ENCODE measurements at places on chromosomes 2 and 18. TPM values are rescaled to one million over a fixed set of nuclear protein-coding genes. Genes with fewer than 3 reads are reported as not detected.

- no peak for DNase-seq
Observed at GRCh38 chr2:18299423-18300212, 260.8 kb downstream of the RDH14 start.

DNA sequence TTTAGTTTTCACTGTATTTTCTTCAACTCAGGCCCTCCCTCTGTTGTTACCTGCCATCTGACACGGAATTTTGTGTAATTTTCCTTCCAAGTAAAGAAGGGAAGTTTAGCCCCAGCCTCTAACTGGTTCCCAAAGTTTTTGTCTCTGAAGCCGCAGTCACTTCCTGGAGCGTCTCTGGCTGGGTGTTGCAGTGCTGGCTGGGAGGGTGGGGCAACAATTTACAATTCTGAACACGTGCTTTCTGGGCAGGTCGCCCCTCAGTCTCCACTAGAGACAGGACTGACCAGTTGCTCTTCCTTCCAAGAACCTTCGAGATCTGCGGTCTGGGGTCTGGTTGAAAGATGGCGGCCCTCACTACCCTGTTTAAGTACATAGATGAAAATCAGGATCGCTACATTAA, 3.5 kb downstream of the CNDP2 start:
- peak; percentile 18 for DNase-seq

DNA sequence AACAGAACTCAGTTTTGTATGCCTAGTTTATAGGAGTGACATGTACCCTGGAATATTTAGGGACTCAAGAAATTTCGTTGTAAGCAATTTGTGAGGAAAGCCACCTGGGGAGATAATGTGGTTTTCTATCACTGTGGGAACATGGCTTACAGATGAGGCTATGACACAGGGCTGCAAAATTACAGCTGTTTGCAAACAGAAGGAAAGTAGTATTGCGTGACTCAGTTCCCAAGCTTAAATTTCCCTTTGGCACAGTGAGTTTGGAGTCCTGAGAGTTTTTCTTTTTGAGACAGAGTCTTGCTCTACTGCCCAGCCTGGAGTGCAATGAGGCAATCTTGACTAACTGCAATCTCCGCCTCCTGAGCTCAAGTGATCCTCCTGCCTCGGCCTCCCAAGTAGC, 149.8 kb downstream of the MYO5B start:
- DNase-seq: no peak

GRCh38 chr18:9017167-9017904, 85.2 kb upstream of the NDUFV2 start:
- peak; percentile 61 for DNase-seq

DNA sequence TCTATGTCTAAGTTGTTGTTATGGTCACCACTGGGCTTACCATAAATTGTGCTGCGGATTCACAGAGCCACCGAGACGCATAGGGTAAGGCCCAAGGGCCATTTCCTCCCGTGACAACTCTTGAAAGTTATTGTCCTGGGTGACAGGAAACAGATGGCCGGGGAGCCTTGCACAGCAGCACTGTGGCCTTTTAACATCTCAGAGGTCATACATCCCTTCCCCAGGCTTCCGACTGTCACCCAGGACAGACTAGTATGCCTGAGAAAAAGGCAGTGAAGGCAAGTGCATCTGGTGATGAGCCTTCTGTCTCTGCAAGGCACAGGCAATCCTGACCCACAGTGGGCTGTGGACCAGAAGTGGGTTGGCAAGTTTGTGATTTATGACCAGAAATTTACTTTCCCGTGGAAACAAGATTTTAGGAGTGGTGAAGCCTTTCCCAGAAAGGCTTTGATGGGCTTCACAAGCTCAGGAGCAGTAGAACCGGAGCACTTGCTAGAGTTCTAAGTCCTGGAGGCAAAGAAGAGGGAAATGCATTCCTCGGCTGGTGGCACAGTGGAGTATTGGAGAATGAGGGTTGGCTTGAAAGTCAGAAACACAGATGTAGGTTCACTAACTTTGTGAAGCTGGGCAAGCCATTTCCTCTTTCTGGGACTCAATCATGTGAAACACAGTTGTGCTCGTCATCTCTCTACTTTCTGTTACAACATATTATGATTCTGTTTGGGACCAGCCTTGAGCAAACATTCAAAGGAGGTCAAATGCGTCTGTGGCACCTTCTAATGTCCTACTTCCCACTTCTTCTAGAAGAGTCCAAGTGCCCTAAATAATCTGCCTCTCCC, 2.0 kb upstream of the CAPN14 start:
- DNase-seq: no peak

- DNase-seq: no peak
Observed at GRCh38 chr2:63851691-63852311, 10.1 kb downstream of the UGP2 start.

DNA sequence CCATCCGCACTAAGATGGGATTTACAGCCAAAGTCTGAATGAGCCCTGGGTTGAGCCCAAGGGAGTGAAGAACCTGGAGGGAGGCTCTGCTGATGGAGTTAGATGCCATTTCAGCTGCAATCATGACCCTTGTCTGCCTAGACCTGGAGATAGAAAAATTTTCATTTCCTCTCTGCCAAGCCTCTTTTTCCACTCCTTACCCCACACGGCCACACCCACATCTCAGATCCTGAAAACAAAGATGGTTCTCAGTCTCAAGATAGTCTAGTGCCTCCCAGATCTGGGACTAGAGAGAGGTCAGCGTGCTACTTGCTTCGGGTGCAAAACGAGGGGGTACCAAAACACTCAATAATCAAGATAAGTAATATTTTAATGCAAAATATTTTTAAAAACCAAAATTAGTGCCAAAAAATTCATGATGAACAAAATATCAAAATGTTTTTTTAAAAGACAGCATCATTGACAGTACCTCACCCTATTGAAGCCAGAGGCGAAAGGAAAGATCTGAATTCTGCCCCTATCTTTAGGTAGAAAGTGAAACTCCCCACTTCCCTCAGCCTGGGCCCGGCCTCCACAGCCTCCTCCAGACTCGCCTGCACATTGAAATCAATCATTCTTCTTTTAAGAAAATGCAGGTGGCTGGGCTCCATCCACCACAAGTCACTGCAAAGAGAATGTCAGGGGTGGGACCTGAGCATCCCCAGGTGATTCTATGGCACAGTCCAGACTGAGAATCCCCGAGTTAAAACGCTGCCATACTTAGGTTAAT, 57.8 kb upstream of the GPR45 start:
- no peak for DNase-seq

- peak; percentile 51 for DNase-seq
Observed at GRCh38 chr2:201158111-201158929, 24.6 kb upstream of the CASP10 start.

- DNase-seq: no peak
Observed at GRCh38 chr2:45974056-45974455, 322.6 kb downstream of the PRKCE start.

GRCh38 chr2:218202266-218202665, 14.7 kb upstream of the ARPC2 start:
- no peak for DNase-seq

DNA sequence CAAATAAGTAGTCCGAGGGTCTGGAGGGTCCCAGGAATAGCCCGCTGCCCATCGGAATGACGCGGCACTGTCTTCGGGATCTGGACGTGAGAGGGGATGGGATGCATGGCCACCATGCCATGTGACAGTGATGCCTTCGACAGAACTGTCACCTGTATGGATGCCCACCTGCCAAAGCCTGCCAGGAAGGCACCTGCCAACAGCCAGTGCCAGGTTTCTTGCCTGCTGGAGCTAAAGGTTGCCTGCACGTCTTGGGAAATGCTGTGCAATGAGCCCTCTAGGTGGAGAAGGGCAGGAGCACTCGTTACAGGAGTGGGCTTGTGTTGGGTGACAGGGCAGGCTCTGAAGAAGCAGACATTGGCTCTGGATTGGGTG, 20.5 kb downstream of the GPR35 start:
- no peak for DNase-seq

- DNase-seq: no peak
Observed at GRCh38 chr18:49584394-49584793, 22.5 kb downstream of the LIPG start.

GRCh38 chr18:77006305-77007175, 126.0 kb downstream of the MBP start:
- no peak for DNase-seq

DNA sequence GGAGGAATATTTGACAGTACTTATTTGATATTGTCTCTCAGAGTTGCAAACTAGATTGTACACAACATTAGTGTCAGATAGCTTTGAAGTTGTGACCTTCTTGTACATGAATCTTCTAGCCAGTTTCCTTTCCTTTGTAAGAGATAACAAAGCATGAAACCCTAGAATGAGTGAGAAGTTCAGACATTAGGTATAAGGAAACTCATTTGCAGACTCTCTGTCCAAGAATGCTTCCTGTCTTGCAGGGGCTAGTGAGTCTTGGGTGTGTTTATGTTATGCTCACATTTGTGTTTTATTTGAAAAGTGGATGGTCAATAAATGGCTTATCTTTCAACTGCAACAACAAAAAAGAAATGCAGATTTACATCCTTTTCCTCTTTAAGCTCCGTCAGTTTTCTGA, 1.4 kb downstream of the BOD1L2 start:
- no peak for DNase-seq

DNA sequence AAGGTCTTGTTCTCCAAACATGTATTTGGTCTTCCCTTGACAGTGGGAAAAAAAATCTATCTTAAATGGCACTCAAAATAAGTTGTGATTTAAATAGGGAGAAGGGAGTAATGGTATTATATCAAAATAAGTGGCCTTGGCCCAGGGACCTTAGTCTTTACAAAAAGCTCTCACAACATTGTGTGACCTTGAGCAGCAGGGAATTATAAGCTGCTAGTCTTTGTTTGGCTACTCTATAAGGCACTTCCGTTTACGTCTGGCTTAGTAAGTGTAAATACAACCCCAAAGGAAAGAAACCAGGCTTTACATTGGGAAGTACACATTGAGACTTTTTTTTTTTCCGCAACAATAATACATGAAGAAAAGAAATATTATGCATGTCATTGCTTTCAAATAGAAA, 734.0 kb upstream of the LINC00305 start:
- DNase-seq: no peak

DNA sequence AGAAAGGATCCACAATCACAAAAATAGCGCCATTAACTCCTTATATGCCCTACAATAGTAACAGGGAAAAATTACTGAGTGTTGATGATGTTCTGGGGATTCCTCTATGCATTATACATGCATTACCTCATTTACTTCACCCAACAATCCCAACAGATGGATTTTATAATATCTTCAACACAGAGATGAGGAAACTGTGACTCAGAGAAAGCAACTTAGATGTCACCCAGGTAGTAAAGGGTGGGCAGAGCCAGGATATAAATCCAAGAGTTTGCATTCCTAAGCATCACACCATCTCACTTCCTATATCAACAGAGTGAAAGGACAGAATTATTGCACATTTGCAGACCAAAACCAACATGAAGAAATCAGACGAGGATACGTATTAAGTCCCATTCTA, 144.2 kb downstream of the TCF4 start:
- DNase-seq: no peak

- peak; percentile 44 for DNase-seq
Observed at GRCh38 chr18:59219672-59220163, at the start of gene GRP. Gene GRP, plus strand, starts transcription at chr18:59220158. Its CDS starts 108 bp downstream, at chr18:59220266.

The B4GALT6 gene
- total RNA-seq: 56.6 TPM

The BOLL gene
- total RNA-seq: not detected

The DLX1 gene
- not detected for total RNA-seq

The ALK gene
- total RNA-seq: 0.11 TPM

The SKOR2 gene
- total RNA-seq: 0.34 TPM

The HMSD gene
- 3.0 TPM for total RNA-seq

The CYP27C1 gene
- 2.9 TPM for total RNA-seq

The NFATC1 gene
- 17.6 TPM for total RNA-seq

The TDRD15 gene
- not detected for total RNA-seq

The LTBP1 gene
- 33.8 TPM for total RNA-seq

The ACMSD gene
- not detected for total RNA-seq

The SP140 gene
- total RNA-seq: 0.16 TPM

The ABCG5 gene
- total RNA-seq: not detected

The HDLBP gene
- total RNA-seq: 368 TPM

The IRS1 gene
- 18.6 TPM for total RNA-seq

The ABCG8 gene
- total RNA-seq: 0.25 TPM

The LIPG gene
- 6.8 TPM for total RNA-seq

The TPGS2 gene
- 96.9 TPM for total RNA-seq

The FAM110C gene
- total RNA-seq: 7.7 TPM

The ARL4C gene
- 10.4 TPM for total RNA-seq
